NCI-H460 (cell line): ENCODE measurements at places on chromosomes 7 and 10. TPM values are rescaled to one million over a fixed set of nuclear protein-coding genes. Genes with fewer than 3 reads are reported as not detected.

LEP gene
- total RNA-seq = not detected in 2 replicates

SMKR1 gene
- 4.4 and 4.6 TPM in 2 replicates for total RNA-seq

CABCOCO1 gene
- total RNA-seq = 0.22 TPM in 1 of 2 replicates, not detected in the other

STEAP4 gene
- 0.10 and 0.29 TPM in 2 replicates for total RNA-seq

ANKRD16 gene
- 5.5 and 5.8 TPM in 2 replicates for total RNA-seq

GPC2 gene
- total RNA-seq = 2.9 and 3.7 TPM in 2 replicates

SPDYE5 gene
- 0.10 TPM in 1 of 2 replicates, not detected in the other for total RNA-seq
